Hippocampal formation (tissue), 2 donors: ENCODE measurements at places on chromosomes 7 and 10.

DNA sequence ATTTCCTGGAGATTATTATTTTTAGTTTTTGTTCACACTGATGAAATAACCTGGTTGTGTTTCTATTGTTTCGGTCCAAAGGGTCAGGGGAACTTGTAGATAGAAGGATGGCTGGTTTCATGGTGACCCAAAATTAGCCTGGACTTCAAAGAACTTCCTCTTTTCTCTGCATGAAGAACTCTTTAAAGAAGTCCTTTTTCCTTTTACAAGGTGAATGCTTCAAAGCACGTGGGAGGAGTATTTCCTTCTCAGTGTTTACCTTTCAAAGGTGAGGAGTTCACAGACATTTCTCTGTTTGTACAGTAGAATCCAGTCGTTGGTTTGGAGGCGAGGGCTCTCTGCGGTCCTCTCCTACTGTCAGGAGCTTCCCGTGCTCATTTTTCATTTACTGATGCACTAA is 561.7 kb downstream of the GATA3 start:
- DNase-seq = no peak

DNA sequence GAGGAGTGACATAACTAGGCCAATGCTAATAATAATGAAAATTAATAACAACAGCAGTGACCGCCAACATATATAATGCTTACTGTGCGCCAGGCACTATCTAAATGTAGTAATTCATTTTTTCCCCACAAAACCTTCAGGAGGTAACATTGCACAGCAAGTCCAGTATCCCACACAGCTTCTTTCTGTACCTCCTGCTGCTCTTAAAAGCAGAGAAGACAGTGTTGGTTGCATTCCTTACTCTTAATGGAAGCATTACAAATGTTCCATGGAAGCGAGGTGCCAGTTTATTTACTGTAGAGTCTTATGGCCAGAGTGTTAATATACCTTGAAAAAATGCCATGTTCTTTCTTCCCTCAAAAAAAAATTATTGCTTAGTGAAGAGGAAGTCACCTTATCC is 168.2 kb downstream of the LRRC4 start:
- no peak for DNase-seq

- no peak for DNase-seq
Measured at GRCh38 chr10:106106114-106106513, 1058.4 kb downstream of the SORCS1 start.

GRCh38 chr7:111752022-111752582 is 189.8 kb upstream of the IMMP2L start:
- peak; percentile 28 for DNase-seq

- no peak for DNase-seq
Measured at GRCh38 chr10:124076148-124076733, 17.2 kb downstream of the CHST15 start.
